Muscle of leg (tissue), 16 donors: ENCODE measurements at places on chromosomes 5 and 9. TPM values are rescaled to one million over a fixed set of nuclear protein-coding genes. Genes with fewer than 3 reads are reported as not detected.

DNA sequence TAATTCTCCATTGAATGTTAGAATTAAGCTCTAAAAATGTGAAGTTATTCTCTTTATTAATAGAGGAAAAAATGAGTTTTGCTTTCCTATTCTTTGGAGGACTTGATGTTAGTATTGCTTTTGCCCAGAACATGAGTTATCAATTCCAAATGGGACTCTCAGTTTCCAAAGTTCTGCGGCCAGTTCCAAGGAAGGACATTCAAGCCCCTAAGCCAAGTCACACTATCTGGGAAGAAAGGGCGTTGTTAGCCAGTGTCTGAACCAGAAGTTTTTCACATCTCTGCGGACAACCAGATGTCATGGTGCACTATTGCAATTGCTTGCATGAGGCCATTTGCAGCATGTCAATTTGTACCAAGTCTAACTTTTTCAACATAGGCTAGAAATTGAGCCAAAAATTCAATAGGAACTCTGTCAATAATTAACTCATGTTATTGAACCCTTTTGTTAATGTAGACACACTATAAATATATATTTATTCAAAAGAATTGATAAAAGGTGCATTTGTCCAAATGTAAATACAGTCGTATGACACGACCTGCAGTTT, 183.3 kb upstream of the PIK3R1 start:
- no peaks in the 10 kb centered on the region for H3K27me3 ChIP-seq
- no peaks in the 10 kb centered on the region for H3K36me3 ChIP-seq
- H3K27ac ChIP-seq, result no peak overlapping the region
- H3K4me3 ChIP-seq, result no peak overlapping the region
- peak; percentile 91 for DNase-seq

DNA sequence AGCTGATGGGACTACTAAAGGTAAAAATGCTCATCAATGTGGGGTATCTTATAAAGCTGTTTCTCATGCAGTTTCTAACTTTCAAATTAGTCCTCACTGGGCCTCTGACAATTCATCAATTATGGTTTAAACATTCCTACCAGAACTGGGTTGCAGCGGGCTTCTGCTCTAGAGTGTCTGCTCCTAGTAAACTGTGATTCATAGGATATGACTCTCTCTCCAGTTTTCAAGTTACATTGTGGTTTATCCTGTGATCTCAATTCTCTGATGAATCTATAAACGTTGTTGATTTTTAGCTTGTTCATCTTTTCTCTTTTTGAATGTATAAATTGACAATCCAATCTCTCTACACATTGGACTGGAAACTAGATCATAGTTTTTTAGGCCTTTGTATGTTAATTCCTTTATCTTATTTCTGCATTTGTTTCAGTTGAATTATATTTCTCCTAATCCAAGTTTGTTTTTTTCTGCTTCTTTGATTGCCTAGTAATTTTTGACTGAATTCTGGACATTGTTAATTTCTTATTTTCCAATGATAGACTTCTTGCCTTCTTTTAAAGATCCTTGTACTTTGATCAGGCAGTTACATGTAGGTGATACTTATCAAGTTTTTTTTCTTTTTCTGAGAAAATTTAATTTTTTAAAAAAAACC, 822.6 kb downstream of the TLE1 start:
- no peaks in the 10 kb centered on the region for H3K4me1 ChIP-seq
- no peaks in the 10 kb centered on the region for H3K27me3 ChIP-seq
- no peaks in the 10 kb centered on the region for H3K36me3 ChIP-seq
- DNase-seq, result no peak

DNA sequence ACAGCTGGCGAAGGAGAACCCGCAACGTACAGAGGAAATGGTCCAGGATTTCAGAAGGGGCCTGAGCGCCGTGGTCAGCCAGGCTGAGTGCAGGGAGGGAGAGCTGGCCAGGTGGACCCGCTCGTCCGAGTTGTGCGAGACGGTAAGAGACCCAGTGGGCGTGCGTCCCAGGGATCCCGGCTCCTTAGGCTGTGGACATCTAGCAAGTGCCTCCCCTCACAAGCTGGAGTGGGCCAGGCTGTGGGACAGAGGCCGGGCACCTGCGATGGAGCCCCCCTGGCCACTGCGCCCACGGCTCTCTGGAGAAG, 29.5 kb upstream of the LRRC14B start:
- no peaks in the 10 kb centered on the region for H3K36me3 ChIP-seq
- DNase-seq, result no peak
- H3K27me3 ChIP-seq, result no peaks in the 10 kb centered on the region
- no peak overlapping the region for H3K27ac ChIP-seq
- H3K4me1 ChIP-seq, result no peaks in the 10 kb centered on the region

DNA sequence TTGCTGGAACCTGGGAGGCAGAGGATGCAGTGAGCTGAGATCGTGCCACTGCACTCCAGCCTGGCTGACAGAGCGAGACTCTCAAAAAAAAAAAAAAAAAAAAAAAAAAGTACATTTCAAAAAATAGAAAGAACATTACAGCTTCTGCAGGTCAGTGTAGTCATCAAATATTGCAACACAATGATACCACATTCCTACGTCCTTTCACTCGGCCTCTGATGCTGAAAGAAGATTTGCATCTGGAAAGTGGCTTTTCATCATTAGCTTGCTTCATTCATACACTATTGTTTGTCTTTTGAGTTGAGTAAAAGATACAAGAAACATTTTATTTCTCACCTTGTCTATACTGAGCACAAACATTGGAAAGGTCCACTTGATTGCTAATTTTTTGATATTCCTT, 59.6 kb upstream of the CPLANE1 start:
- H3K4me1 ChIP-seq, result no peaks in the 10 kb centered on the region
- no peak overlapping the region for H3K27ac ChIP-seq
- no peak for DNase-seq
- H3K36me3 ChIP-seq, result peaks cover 45% of the 10 kb centered on the region
- H3K4me3 ChIP-seq, result no peak overlapping the region
- no peaks in the 10 kb centered on the region for H3K27me3 ChIP-seq

GRCh38 chr5:169302491-169303118, 1.7 kb upstream of the SLIT3 start:
- DNase-seq, result peak; percentile 86
- H3K27ac ChIP-seq, result no peak overlapping the region
- no peak overlapping the region for H3K4me3 ChIP-seq
- H3K27me3 ChIP-seq, result peaks cover 48% of the 10 kb centered on the region

- DNase-seq, result no peak
- no peak overlapping the region for H3K4me3 ChIP-seq
- no peaks in the 10 kb centered on the region for H3K27me3 ChIP-seq
- H3K36me3 ChIP-seq, result no peaks in the 10 kb centered on the region
- no peak overlapping the region for H3K27ac ChIP-seq
These were observed 410.1 kb downstream of the DMRT2 start for GRCh38 chr9:1460143-1460769.

PCDHGC3 gene
- total RNA-seq, result 52.7 TPM

TMEM232 gene
- total RNA-seq, result 2.7 TPM
